Epithelial cell of esophagus (primary cell): ENCODE measurements at places on chromosomes 4 and X.

DNA sequence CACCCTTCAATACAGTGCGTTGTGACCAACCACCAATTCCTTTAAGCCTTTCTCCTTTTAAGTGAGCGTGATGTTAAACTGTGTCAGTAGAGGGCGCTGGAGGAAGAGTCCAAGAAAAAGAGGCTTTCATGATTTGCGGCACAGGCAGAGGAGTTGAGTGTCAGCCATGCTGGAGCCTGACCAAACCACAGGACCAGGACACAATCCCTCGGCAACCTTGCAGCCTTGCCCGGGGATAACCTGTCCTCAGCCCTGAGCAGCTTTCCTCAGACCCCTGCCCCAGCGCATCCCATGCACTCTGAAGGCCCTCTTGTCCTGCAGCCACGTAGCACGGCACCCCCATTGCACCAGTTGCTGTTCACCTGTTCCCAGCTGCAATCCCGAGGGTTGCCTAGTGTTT, 53.5 kb upstream of the SMIM31 start:
- DNase-seq, result peak; percentile 20

GRCh38 chr4:105741548-105741947, 33.0 kb downstream of the GSTCD start:
- no peak for DNase-seq

- no peak for DNase-seq
Measured at GRCh38 chrX:78619834-78620233, 39.3 kb downstream of the RTL3 start.

DNA sequence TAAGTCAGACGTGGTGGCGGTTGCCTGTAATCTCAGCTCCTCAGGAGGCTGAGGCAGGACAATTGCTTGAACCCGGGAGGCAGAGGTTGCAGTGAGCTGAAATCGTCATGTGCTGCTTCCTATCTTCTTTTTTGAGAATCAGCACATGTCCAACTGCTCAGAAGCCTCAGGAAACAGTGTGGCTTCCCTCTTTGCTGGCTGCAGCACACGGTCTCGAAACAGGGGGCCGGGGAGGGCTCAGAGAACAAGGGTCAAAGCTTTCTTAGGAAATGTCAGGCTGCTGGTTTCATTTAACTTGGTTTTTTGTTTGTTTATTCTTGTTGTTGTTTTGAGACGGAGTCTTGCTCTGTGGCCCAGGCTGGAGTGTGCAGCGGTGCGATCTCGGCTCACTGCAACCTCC, 31.3 kb downstream of the CRLF2 start:
- no peak for DNase-seq

DNA sequence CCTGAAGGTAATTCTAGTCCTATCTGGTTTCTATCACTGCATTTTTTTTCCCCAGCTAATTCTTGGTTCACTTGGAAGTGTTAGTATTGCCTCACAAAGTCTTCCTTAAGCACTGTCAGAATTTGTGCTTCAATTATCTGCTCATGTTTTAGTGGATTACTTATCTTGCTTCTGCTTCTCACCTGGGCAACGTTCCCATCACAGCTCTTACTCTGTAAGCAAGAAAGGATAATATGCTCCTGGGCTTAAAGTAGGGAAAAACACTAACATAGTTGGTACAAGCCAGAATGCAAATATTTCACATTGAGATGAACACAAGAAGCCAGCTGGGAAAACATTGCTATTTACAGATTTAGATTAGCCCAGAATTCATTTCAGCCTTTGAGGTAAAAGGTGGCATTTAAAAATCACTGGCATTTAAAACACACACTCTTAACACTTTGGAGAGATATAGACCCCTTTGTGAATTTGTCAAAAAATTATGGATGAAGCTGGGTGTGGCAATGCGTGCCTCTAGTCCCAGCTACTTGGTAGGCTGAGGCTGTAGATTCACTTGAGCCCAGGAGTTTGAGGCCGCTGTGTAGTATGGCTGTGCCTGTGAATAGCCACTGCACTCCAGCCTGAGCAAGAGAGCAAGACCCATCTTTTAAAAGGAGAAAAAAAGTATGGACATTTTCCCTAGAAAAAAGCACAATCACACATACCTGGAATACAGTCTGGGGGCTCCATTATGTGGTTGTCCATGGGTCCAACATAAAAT, 6.6 kb upstream of the PTPN13 start:
- no peak for DNase-seq

DNA sequence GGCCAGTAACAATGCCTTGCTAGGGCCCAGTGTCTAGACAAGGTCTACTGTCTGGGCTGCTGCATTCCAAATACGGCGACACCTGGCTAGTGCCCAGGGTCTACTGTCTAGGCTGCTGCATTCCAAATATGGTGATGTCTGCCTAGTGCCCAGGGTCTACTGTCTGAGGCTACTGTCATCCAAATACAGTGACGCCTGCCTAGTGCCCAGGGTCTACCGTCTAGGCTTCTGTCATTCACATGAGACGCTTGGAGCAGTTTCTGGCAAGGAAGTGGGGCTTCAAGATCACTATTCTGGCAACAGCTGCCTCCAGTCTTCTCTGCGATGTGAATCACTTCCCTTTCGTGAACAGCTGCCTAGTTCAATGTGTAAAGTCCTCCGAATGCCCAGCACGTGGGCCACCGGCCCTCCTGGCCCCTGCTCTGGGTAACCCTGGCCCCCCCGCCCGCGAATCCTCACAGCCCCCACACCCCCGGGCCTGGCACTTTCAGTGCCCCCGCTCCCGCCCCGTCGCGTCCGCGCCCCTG, 12.7 kb downstream of the ACOX3 start:
- peak; percentile 9 for DNase-seq

- DNase-seq, result peak; percentile 2
Measured at GRCh38 chrX:69357317-69357716, 146.8 kb upstream of the NALF2 start.

DNA sequence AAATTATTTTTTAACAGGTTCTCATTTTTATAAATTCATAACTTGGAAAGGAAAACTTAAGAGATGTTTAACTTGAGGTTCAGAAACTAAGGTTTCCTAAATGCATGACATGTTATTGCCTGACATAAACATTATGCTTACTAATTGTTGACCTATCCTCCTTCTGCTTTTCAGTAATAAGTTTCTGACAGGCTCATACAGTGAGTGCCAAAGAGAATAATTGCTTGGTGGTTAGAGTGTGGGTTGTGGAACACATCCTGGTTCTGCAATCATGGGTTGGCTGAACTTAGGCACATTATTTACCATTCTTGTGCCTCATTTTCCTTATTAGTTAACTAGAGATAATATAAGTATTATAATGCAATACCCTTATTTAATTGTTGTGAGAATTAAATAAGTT, 56.5 kb downstream of the BMPR1B start:
- DNase-seq, result no peak

DNA sequence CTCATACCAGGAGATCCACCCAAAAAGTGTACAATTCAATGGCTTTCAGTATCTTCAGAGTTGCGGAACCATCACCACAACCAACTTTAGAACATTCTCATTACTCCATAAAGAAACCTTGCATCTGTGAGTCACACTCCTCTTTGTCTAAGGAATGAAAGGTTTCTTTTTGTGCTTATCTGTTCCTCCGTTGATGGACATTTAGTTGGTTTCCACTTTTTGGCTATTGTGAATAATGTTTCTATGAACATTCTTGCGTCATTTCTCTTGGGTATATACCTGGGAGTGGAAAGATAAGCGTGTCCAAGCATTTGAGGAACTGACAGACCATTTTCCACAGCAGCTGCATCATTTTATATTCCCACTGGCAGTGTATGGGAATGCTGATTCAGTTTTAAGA, 10.6 kb downstream of the FAM184B start:
- DNase-seq, result peak; percentile 28

- no peak for DNase-seq
Measured at GRCh38 chrX:12790885-12791256, 341 bp upstream of the PRPS2 start.

DNA sequence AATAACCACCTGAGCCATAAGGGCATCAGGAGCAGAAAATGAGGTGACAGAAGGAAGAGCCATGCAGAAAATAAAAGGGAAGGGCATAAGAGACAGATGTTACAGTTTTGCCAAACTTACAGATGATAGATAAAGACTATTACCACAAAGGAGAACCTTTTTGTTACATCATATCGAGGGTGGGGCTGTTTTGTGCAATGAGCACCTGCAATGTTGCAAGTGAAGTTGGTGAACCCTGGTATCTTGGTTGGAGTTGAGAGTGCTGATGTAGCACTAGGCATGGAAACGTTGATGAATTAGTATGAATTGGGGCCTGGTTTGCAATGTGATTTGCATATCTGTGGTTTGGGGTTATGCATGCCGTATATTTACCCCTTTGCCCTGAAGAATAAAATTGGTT, 119.8 kb upstream of the TEX13D start:
- peak; percentile 13 for DNase-seq
